ENCODE measurements at places on chromosomes 7 and 10. TPM values are rescaled to one million over a fixed set of nuclear protein-coding genes. Genes with fewer than 3 reads are reported as not detected.

Gene CPED1
- 4.4 TPM for polyA plus RNA-seq

Gene LRCH4
- polyA plus RNA-seq = 29.8 TPM

Gene SYNPO2L
- 0.05 TPM for polyA plus RNA-seq

Gene VSTM2A
- polyA plus RNA-seq = not detected

Gene PROSER2
- 0.86 TPM for polyA plus RNA-seq

- DNase-seq = no peak
Observed at GRCh38 chr10:12603766-12604470, 254.6 kb downstream of the CAMK1D start.

DNA sequence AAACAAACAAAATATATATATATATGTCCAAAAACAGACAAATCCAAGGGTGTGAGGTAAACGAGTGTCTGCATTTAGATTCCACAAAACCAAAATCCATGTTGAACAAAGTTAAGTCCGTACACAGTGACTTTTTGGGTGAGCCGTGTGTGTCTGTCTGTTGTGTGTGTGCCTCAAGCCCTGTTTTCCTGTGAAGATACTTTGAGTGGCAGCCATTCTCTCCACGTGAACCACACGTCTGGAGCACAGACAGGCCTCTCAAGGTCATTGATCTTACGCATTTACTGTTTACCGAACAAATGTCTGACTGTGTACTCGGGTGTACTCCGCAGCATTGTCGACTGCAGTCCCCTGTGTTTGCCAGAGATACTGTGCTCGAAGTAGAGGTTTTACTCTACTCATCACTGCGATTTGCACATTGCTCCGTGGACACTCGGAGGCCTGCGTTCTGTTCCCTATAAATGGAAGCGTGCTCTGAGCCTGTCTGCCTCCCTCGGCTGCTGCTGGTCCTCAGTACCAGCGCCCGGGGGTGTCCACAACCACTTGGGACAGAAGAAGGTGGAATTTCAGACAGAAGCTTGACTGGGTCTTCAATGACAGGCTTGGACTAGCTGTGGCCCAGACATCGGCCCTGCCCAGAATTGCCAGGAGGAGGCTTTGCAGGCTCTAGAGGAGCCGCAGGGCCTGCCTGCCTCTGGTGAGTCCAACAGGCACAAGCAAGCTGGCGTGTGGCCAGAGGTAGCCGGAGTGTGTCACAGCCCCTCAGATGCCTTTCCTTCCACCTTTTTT, 22.1 kb downstream of the CYP17A1 start:
- DNase-seq = peak; percentile 31

DNA sequence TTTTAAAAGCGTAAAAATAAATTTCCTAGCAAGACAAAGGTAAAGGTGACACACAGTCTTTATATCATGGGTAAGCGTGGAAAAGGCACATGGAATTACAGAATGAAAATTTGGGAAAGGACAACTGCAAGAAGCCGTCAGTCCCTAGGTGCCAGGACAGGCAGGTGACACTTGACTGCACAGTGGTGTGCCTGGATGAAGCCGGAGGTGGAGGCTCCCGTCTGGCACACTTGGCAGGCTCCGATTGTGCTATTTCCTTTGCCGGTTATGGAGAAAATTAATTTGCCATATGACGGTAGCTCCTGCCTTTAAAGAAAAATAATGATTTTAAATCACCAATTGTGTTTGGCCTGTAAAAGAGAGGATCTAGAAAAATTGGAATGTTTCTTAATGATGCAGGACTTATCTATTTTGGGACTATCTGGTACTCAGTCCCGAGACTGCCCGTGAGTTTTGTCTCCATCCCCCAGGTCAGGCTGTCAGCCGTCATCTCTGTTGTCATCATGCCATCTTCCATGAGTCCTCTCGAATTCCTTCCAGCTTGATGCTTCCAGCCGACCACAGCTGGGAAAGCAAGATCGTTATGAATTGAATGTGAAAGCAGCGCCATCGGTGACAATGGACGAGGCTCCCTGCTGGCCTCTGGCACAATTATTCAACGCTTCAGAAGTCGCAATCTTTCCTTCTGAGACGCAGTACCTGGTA, 56.2 kb upstream of the MGMT start:
- DNase-seq = no peak

- no peak for DNase-seq
Observed at GRCh38 chr7:51786284-51786683, 469.7 kb upstream of the COBL start.

- peak; percentile 72 for DNase-seq
Observed at GRCh38 chr7:26061678-26062603, 90.1 kb upstream of the NFE2L3 start.

DNA sequence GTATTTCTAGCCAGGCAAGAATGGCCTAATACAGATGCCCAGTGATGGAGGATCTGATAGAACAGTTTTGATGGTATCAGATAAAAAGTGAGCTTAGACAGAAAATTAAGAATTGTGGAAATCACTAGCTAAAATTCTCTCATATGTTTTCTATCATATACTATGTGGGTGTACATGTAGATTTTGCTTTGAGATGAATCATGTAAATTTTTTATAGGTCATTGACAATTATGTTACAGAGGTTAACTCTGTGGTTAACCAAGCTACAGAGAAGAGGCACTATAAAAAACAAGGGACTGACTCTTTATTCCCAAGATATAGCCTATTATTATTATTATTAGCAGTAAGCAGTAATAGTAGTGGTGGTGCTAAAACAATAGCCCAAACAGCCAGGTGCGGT, 156.5 kb downstream of the ITGA8 start:
- DNase-seq = no peak

DNA sequence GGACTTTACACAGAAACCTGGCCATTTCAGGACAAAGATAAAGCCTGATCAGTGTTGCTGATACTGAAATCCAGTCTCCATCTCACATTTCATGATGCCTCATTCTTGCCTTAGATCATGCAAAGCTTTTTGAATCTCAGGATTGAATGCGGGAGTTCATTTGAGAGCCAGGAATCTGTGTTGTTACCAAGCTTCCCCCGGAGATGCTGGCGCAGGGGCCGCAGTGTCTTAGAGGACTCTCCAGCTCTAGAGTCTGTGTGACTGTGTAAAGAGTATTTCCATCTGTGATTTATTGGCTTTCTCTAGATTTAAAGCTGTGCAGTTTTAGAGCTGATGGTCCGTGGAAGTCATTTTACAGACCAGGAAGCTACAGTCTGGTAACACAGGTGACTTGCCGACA, 32.0 kb downstream of the LMTK2 start:
- no peak for DNase-seq

DNA sequence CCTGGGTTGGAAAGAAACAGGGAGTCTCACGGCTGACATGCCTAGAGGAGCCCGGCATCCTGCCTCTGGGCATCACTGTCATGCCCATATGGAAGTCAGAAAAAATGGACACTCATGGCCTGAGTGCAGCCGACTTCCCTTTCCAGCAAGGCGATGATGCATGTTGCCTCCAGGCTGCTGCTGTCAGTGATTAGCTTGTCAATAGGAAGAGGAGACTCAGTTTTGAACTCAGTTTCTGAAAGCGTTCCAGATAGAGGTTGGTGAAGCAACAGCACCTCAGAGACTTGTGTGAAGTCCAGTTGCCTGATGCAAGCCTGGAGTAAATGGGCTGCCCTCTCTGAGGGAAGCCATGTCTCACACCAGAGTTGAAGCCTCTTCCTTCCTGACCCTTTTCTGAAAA, 148.4 kb downstream of the TPST1 start:
- no peak for DNase-seq

GRCh38 chr7:155316427-155317113, 18.9 kb downstream of the INSIG1 start:
- no peak for DNase-seq

- no peak for DNase-seq
Observed at GRCh38 chr10:15842556-15843169, 17.6 kb downstream of the MINDY3 start.

DNA sequence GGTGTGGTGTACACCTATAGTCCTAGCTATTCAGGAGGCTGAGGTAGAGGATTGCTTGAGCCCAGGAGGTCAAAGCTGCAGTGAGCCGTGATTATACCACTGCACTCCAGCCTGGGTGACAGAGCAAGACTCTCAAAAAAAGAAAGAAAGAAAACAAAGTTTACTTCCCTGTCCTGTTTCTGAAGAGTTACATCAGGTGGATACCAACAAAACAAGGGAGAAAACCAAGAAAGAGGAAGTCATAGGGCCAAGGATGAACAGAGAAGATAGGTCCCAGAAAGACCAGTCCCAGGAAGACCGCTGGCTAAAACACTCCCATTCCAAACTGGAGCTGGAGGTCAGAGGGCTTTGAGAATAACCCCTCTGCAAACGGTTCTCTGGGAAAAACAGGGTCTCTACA, 13.5 kb downstream of the MACROH2A2 start:
- no peak for DNase-seq

GRCh38 chr10:49415846-49416245, 20.0 kb upstream of the DRGX start:
- DNase-seq = no peak

GRCh38 chr10:68103261-68103878, 5.9 kb upstream of the MYPN start:
- DNase-seq = no peak

DNA sequence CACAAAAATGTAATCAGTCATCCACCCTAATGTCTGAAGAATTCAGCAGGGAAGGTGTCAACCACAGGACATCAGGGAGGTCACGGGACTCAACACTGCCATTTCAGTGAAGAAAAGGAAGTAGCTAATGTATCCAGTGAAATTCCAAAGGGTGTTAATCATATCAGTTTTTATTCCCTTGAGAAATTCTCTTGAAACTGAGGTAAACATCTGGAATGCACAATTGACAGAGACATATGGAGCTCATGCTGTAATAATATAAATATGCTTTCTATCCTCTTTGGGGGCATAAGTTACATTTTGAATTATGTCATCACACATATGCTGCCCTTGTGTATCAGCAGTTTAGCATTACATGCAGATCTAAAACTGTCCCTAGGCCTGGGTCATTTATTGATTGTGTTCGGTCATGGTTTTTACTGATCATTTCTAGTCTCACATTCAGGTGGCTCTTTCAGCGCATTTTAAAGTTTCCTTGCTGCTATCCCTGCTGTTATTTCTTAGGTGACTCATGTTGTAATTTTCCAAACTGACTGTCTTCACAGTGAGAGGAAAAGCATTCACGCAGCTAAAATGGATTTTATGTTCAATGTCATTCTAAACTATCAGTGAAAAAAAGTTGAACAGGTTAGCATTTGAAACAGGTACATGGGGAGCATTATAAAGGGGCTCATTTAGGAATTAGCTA, 273.9 kb downstream of the TSPAN12 start:
- DNase-seq = no peak

- DNase-seq = peak; percentile 27
Observed at GRCh38 chr7:130489140-130489983, 2.5 kb upstream of the MEST start.

GRCh38 chr10:118307220-118307619, 34.9 kb downstream of the FAM204A start:
- no peak for DNase-seq

GRCh38 chr7:24854866-24855265, 97.6 kb upstream of the GSDME start:
- no peak for DNase-seq

- no peak for DNase-seq
Observed at GRCh38 chr7:116895849-116896248, 33.5 kb downstream of the CAPZA2 start.

DNA sequence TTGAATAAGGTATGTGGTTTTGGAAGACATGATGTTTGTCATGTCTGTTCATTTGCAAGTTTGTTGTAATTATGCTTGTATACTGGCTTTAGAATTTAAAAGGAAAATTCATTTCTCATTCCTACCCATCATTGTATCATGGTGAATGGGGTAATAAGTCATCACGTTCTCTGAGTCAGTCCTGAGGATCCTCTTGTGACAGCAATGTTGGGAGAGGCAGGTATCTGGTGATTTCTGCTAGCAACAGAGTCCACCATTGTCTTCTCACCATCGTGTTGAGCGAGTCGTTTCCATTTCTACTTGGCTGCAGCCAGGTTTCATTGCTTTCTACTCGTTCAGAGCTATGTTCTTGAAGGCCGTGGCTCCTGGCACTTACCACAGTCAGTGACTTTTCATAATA, 16.3 kb downstream of the CUL1 start:
- DNase-seq = no peak
